ENCODE measurements at places on chromosomes 2 and 18.

- no peak for DNase-seq
Measured at GRCh38 chr2:45836740-45837139, 185.3 kb downstream of the PRKCE start.

- no peak for DNase-seq
Measured at GRCh38 chr18:74416124-74416523, 41.0 kb downstream of the DIPK1C start.

DNA sequence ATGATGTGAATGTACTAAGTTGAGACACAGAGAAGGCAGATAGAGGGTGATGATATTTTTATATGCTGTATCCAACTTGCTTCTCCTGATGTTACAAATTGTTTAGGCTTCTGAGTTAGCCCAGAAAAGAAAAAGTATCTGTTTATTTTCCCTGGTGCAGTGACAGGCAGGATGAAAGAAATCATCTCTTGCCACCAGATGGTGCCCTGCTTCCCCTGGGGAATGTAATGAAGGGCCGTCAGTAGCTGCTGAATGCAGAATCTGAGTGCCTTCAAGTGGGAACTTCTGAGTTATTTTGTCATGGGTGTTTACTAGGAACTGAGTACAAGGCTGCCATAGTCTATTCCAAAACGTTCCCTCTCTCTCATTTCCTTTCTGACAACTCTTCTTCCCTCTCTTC, 525.6 kb downstream of the MBD2 start:
- no peak for DNase-seq

GRCh38 chr18:36771245-36771644, 57.6 kb downstream of the TPGS2 start:
- DNase-seq: no peak

- no peak for DNase-seq
Measured at GRCh38 chr18:79803611-79804051, 5.9 kb downstream of the KCNG2 start.

DNA sequence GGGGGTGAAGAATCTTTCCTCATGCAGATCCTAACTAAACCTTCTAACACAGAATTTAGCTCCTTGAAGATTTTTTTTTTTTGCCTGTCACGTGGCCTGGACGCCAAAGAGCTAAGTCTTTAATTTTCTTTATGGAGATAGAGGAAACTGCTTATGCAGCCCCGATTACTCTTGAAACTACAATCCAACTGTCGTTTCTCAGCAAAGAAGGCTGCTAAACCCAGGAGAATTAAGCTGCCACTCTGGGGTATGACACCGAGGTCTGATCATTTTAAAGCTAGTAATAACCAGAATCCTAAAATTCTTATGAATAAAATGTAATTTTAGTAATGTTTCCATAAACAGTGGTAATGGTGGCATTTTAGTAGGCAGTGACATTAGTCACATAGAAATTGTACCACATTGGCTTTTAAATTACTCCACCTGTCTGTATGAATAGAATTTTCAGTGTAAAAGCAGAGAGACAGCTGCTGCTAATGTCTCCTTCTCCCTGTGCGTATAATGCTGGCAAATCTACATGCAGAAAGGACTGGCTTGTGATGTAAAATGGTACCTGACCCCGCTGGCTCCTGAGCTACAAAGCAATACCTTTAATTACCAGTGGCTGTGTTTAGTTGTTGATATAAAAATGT, 86.5 kb downstream of the MEIS1 start:
- DNase-seq: no peak

- no peak for DNase-seq
Measured at GRCh38 chr18:79566771-79567431, 112.7 kb upstream of the CTDP1 start.

DNA sequence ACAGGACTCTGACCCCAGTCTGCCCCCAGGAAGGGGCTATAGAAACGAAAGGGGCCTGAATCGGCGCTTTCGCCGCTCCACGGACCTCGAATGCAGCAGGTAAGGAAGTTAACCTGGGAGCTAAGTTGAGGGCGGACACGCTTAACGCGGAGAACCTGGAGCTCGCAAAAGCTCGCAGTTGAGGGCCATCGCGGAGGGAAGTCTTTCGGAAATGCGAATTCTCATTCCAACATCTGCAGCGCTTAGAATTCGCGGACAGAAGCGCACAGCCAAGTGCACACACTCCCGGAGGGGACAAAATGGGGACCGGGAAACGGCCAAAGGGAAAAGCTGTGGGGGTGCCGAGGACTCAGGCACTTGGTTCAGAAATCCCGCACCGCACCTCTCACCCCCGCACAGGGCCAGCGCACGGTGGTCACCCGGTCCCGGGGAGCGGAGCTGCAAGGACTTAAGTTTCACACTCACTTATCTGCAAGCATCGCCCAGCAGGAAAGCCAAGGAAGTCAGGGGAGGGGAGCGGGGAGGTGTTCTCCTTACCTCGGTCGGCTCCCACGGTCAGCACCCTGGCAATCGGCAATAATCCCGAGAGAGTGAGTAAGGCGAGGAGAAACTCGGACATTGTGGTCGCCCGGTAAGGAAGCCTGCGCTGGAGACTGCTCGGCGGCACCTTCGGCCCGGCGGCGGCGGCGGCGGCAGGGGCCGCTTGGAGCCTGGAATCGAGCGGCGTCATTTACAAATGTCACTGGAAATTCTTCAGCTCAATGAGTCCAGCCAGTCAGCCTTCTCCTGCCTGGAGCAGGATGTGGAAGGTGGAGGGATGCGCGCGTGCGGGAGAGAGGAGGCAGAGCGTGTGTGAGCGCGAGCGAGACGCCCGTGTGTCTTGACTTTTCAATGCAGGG, 456 bp downstream of the LRP1B start:
- no peak for DNase-seq

GRCh38 chr2:20448246-20448976, 1.5 kb downstream of the RHOB start:
- no peak for DNase-seq

DNA sequence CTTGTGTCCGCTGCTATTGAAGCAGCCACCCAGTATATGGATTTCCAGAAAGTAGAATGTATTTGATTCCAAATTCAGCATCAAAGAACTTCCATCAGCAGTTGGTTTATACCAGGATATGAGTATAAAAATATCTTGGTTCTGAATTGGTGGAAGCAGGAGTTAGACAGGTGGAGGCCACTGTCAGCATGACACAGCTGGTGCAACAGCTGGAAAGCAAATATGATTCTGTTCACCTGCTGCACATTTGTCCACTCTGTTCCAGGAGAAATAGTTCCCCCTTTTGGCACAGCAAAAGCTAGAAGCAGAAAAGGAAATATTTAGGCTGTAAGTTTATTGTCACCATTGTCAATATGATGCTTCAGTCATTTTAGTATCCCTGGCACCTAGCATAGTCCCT, 41.2 kb downstream of the KIAA2012 start:
- no peak for DNase-seq

DNA sequence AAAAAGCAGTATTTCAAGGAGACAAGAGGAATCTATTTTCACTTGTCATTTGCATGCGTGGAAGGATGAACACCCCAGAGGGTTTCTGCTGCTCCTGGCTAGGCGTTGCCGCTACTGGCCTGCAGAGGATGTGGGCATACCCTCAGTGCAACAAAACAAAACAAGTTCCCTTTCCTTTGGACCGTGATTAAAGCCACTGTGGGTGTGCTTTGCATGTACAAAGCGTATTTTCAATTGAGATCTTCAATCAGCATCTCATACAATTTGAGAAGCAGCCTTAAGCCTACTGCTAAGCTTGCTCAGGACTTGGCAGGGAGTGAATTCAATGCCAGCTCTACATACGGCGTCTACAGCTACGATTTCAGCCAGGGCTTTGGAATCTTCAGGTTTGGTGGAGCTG, 298.4 kb downstream of the LPIN1 start:
- DNase-seq: no peak

GRCh38 chr2:144770616-144771230, 250.8 kb upstream of the ZEB2 start:
- DNase-seq: no peak
